T-helper 17 cell (primary cell): ENCODE measurements at places on chromosomes 12 and 14.

GRCh38 chr14:58673722-58674121 lies 36.0 kb downstream of the DACT1 start:
- no peak for DNase-seq

GRCh38 chr14:32478050-32478449 lies 149.0 kb downstream of the AKAP6 start:
- no peak for DNase-seq

DNA sequence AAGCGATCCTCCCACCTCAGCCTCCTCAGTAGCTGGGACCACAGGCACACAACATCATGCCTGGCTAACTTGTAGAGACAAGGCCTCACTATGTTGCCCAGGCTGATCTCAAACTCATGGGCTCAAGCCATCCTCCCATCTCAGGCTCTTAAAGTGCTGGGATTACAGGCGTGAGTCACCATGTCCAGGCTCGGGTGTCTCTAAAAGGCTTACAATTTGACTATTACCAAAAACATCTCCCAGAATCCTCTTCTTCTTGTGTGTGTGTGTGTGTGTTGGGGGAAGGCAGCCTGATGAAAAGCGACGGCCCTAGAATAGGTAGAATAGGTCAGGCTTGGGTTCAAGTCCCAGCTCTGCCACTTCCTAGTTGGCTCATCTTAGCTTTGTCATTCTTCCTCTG lies 16.8 kb downstream of the MSI1 start:
- DNase-seq, result no peak

GRCh38 chr14:65872536-65872935 lies 460.0 kb downstream of the FUT8 start:
- no peak for DNase-seq

DNA sequence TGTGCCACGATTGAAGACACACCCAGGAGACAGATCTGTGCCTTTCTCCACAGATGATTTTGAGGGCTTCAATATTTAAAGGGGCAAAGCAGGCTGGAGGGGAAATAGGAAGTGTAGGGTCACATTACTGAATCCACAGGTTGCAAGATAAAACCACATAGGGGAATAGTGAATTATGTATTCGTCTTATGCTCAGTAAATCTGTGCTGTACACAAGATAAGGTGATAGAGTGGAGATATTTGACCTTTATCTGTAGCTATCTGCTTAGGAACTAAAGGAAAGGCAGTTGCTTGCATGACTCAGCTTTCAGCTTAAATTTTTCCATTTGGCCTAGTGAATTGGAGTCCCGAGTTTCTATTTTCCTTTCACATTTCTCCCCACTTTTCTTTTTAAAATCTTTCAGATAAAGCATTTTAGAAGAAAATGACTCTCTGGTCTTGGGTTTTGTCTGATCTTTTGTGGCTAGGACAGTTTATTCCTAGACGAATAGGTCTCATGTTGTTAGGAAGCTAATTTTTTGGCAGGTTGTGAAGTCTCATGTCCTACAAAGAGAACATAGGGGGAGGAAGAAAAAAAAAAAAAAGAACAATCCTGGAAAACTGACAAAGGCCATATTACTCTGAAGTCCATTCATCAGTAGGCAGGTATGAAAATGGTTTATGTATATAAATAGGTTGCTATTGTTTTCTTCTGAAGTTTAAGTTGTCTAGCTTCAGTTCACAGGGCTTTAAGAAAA lies 55.4 kb downstream of the FBXO33 start:
- DNase-seq, result no peak
